ENCODE measurements at places on chromosomes 6 and 20.

DNA sequence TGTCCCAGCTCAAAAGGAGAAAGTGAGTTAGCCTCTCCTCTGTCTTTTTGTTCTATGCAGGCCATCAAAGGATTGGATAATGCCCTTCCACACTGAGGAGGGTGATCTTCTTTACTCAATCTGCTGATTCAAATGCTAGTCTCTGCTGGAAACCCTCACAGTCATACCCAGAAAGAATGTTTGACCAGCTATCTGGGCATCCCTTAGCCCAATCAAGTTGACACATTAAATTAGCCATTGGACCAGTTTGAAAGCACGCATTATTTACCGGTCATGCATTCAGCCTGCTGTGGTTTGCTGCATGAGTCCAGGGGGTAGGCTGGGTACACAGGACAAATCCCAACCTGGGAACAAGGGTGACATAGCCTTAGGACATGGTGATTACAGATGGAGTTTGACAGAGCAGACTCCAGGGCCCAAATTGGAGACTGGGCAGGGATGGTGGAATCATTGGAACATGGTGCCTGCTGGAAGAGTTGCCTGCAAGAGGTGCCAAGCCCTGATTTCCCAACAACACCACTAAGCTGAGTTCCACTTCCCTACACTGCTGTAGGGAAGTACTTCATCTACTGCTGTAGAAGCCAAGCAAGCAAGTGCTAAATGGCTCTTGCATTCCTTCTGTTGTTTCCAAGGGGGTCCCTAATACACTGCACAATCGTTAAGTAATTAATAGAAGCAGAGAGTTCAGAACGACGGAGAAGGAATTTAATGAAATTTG lies 87.7 kb downstream of the RNF182 start:
- DNase-seq, result no peak

DNA sequence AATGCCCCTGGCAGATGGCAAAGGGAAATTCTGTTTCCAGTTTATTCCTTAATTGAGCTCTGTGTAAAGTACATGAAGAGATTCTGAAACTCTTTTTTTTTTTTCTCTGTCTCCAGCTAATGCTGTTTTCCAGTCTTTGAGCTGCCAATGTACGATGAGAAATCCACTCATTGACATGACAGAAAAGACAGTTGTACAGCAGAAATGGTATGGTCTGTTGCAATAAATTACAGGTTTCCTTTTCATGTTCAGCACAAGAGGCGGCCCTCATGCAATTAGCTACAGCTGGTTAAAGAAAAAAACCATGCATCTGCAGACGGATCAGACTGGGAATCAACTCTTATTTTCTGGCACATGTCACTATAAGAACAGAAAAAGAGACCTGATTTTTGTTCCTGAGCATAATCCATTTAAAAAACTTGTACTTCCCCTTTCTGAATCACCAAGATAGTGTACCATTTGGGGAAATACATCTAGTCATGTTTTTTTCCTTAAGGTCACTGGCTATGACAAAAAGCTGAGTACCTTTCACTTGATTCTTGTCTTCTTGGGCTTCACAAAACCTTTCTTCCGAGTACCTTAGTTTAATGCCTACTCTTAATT lies 289.8 kb upstream of the PREP start:
- no peak for DNase-seq

DNA sequence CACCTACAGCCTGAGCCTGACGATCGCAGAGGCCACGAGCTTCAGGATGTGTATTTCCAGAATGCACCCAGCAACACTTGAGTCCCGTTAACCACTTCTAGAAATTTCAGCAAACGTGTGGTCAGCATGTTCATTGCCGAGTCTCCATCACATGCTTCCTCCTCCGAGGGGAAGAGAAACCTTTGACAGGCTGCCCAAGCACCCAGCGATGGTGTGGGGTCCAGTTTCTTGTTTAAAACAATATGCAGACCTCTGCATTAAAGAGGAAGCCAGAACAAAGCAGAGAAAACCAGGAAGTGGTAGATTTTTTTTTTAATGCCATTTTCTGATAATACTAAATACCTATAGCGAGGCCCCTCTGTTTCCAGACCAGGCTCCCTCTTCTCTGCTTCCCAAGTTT lies 71.9 kb downstream of the GNAS-AS1 start:
- DNase-seq, result no peak

DNA sequence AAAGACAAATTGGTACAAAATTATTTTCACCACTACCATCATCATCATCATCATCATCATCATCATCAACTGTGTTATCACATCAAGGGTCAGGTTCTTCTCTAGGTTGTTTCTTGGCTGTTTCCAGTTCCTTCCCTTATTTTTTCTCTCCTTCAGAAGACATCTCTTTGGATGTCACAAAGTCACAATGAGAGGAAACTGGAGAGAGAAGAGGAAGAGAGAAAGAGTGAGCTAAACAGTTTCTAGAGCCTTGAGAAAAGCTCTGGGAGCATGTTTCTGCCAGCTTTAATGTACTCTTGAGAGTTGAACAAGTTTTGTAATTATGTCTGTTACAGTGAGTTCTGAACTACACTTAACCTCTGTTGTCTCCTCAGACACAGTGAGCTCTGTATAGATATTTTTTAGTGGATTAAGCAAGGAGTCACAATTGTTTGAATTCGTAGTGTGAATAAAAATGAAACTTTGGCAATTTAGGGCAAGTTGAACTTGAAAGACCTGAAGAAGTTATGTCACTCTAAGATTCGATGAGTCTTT lies 123.0 kb upstream of the AKIRIN2 start:
- no peak for DNase-seq

DNA sequence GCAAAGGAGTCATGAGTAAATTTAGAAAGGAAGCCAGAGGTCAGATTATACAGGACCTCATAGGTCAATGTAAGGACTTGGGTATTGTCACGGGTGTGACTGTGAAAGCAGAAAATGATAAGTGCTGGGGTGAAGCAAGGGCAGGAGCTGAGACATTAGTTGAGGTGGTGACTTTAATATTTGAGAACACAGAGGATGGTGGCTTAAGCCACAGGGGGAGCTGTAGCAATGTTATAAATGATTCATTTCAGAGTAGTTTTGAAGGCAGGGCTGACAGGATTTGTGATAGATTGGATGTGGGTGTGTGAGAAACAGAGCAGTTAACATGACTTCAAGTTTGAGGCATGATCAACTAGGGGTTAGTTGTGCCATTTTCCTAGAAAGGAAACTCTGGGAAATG lies 659.9 kb downstream of the EPM2A start:
- DNase-seq, result no peak

DNA sequence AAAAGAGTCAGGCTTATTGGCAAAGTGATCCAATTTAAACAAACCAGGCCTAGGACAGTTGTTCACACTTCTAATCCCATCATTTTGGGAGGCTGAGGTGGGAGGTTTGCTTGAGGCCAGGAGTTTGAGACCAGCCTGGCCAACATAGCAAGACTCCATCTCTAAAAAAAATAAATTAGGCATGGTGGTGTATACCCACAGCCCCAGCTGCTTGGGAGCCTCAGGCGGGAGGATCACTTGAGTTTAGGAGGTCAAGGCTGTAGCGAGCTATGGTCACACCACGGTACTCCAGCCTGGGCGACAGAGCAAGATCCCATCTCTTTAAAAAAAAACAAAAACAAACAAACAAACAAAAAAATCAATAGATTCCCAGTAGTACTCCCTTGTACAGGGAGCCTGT lies 86.8 kb downstream of the SASH1 start:
- DNase-seq, result no peak

DNA sequence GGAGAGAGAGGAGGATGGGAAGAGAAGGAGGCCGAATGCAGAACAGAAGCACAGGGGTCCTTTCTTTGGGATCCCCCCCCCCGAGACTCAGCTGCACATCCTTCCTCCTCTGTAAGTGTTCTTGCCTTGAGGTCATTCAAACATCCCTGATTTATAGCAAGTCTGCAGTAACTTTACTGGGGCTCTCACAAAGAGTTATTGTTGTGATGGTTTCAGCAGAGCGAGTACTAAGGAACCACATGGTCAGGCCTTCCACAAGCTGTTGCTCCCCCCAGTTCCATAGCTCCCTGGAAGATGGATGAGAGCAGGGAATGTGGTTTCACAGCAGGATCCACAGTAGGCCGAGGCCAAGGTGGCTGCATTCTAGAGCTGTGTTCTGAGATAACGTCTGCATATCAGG lies 351.4 kb upstream of the CDH4 start:
- DNase-seq, result no peak

GRCh38 chr6:142819603-142820337 lies 125.2 kb downstream of the HIVEP2 start:
- DNase-seq, result no peak

- no peak for DNase-seq
These were observed 128.0 kb upstream of the SASH1 start for GRCh38 chr6:148214667-148215066.

- DNase-seq, result peak; percentile 7
These were observed 43.1 kb upstream of the NAA20 start for GRCh38 chr20:19973961-19974629.

GRCh38 chr20:17893445-17893844 lies 75.1 kb downstream of the SNX5 start:
- no peak for DNase-seq

DNA sequence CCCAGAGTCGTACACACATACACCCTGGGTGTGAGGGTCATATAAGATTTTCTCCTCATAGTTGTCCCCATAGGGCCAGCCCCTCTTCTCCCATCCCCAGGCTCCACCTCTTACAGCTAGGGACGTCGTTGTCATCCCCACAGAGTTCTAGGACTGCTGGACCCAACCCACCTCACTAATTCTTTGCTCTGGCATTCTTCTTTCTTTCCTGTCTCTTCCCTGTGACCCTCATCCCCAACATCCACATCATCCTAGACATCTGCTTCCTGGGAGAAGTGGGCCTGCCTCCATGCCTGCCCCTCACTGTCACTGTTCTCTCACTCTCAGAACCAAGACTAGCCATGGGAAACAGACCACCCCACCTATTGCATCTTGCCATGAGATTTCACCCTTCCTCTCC lies 1.1 kb downstream of the PSMF1 start:
- no peak for DNase-seq

DNA sequence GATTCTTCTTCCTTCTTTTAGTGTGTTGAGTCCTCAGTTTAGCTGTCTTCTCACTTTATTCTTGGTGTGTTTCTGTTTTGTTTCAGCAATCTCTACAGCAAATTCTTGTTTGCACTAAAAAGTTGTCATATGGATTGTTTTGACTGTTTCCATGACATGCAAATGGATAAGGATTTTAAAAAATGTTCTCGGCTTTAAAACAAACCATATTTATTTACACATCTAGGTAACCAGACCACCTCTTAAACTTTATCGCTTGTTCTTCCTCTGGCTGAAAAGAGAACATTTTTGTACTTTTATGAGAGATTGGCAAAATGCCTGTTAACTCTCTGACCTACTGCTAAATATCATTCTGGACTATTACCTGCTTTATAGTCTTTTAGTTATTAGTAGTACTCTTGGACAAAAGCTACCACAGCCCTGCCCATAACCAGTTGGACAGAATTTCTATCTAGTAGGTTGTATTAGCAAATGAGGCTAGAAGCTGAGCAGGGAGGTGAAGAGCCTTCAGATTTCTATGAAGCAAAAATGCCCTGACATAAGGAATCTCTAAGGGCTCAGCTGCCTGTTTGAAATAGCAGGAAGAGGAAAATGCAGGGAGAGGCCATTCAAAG lies 268.3 kb downstream of the CD109 start:
- no peak for DNase-seq

GRCh38 chr6:117549611-117550010 lies 52.7 kb downstream of the GOPC start:
- no peak for DNase-seq

DNA sequence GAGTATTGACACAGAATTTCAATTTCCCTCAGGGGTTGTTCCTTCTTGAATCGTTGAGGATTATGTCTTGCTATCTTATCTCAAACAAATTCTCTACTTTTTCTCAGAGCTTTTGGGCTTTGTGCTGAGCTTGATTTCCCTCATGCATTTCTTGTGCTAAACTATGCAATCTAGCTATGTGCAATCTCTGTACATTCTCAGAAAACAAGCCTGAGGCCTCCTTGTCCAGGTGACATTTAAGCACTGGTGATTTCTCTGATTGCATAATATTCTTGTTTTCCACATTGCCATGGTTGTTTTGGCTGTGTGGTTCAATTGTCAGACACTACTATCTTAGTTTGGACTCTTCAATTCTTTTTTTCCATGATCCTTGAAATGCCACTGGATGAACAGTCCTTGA lies 81.2 kb upstream of the MAN1A1 start:
- no peak for DNase-seq

- no peak for DNase-seq
These were observed 163.0 kb downstream of the OPN5 start for GRCh38 chr6:47944846-47945245.

- DNase-seq, result no peak
These were observed 62.2 kb upstream of the PLN start for GRCh38 chr6:118485601-118486550.

- DNase-seq, result no peak
These were observed 4.1 kb downstream of the EBF4 start for GRCh38 chr20:2696646-2697045.

DNA sequence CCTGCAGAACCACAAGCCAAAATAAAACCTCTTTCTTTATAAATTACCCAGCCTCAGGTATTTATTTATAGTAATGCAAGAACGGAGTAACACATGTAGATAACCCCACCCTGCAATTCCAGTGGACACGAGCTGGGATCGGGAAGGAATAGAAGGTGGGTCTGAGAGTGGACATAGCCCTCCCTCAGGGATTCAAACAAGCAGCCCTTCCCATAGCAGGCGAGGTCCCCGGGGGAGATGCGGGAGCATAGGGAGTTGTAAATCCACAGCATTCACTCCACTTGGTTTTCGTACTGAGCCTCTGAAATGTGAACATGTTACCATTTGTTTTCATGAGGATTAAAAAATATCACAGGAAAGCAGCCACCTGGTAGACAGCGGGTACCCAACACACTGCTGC lies 312.6 kb downstream of the CDH4 start:
- DNase-seq, result no peak

DNA sequence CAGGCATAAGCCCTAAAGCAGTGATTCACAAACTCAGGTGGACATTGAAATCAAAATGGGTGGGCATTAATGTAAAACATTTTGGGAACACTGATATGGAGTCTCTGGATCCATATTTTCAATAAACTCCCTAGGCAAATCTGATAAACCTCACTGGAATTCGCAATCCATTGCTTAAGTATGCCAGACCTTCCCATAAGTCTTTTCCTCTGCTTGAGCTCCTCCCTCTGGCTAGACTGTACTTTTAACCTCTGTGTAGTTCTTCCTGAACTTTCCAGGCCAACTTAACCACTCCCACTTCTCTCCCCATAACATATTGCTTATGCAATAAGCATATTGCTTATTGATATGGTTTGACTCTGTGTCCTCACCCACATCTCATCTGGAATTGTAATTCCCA lies 629.7 kb upstream of the IMPG1 start:
- DNase-seq, result no peak

GRCh38 chr6:33761922-33762629 lies 15.4 kb upstream of the IP6K3 start:
- peak; percentile 12 for DNase-seq

GRCh38 chr6:142275236-142276006 lies 26.4 kb upstream of the ADGRG6 start:
- DNase-seq, result no peak
